T-cell (primary cell): ENCODE measurements at places on chromosomes 11 and 22. TPM values are rescaled to one million over a fixed set of nuclear protein-coding genes. Genes with fewer than 3 reads are reported as not detected.

GRCh38 chr11:128053981-128054931 is 533.1 kb downstream of the ETS1 start:
- H3K27me3 ChIP-seq: no peaks in the 10 kb centered on the region
- peak overlapping the region; percentile 83 for H3K27ac ChIP-seq
- peaks cover 45% of the 10 kb centered on the region for H3K4me1 ChIP-seq

DNA sequence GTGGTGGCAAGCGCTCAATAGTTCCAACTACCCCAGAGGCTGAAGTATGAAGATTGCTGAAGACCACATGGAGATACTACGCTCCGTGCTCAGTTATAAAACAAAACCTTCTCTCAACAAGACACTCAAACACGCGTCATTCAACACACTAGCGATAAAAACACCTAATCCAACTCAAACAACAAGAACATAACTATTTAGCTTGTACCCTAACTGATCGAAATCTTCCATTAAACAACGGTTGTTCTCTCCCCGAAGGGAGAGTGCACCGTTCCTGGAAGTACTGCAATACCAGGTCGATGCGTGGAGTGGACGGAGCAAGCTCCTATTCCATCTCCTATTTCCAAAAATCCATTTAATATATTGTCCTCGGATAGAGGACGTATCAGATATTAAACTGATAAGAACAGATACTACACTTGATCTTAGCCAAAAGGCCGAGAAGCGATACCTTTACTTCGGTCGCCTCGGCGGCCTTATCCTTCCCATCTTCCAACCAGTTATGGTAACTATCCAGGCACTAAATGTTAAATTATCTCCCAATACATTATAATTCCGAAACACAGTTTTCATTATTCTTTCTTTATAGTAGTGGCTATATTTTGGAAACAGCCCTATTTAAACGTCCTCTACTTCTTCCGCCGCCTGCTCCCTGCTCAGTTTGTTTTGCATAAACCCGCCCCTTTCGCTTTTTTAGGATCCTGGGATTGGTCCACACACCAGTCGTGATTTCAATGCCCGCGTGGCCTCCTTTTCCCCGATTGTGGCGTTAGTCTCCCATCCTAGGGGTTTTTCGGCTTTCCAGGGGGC is 2.2 kb upstream of the WDR74 start:
- DNase-seq: peak; percentile 59
- peaks cover 41% of the 10 kb centered on the region for H3K4me1 ChIP-seq
- peak overlapping the region; percentile 100 for H3K27ac ChIP-seq
- no peaks in the 10 kb centered on the region for H3K27me3 ChIP-seq
- no peaks in the 10 kb centered on the region for H3K36me3 ChIP-seq
- peak overlapping the region; percentile 91 for H3K4me3 ChIP-seq

The GAS2L1 gene
- 0.89 TPM for total RNA-seq

DNA sequence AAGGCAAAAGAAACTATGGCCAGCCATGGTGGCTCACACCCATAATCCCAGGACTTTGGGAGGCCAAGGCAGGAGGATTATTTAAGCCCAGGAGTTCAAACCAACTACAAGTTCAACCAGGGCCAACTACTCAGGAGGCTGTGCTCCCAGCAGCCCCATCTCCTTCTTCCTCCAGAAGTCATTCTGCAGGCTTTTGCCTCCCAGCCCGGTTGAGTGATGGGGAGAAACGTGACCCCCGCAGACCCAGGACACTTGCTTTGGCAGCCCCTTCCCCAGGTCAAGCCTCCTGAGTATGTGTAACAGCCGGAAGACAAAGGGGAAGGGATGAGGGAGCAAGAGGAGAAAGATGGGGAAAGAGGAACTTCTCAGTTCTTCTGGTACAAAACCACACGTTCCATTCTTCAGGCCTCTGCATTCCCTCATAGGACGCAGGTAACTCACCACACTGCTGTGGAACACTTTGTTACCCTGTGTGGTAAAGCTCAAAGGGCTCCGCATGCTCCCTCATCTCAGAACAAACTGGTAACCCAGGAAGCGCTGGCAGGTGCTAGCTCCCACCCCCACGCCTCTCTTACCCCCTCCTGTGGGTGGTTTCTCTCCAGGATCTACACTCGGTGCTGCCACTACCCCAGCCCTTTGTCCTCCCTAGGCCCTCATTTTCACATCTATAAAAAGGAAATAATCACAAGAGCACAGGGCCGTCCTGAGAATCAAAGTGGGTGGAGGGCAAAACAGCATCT is 4.0 kb downstream of the SULT4A1 start:
- H3K4me1 ChIP-seq: peaks cover 2% of the 10 kb centered on the region
- DNase-seq: no peak
- H3K27me3 ChIP-seq: peaks cover 67% of the 10 kb centered on the region
- H3K36me3 ChIP-seq: no peaks in the 10 kb centered on the region
- H3K27ac ChIP-seq: no peak overlapping the region
- no peak overlapping the region for H3K4me3 ChIP-seq

The MAP6 gene
- 0.30 TPM for total RNA-seq

- no peak for DNase-seq
- H3K36me3 ChIP-seq: peaks cover 6% of the 10 kb centered on the region
- H3K27ac ChIP-seq: no peak overlapping the region
- H3K27me3 ChIP-seq: no peaks in the 10 kb centered on the region
Observed at GRCh38 chr22:47049078-47049624, 286.7 kb downstream of the TBC1D22A start.

- H3K4me3 ChIP-seq: no peak overlapping the region
- H3K27me3 ChIP-seq: no peaks in the 10 kb centered on the region
- H3K36me3 ChIP-seq: no peaks in the 10 kb centered on the region
- no peak overlapping the region for H3K27ac ChIP-seq
Observed at GRCh38 chr11:109435121-109435742, 13.2 kb downstream of the C11orf87 start.

The GLB1L2 gene
- 2.3 TPM for total RNA-seq

The CBX7 gene
- total RNA-seq: 149 TPM

The SERPING1 gene
- total RNA-seq: not detected

DNA sequence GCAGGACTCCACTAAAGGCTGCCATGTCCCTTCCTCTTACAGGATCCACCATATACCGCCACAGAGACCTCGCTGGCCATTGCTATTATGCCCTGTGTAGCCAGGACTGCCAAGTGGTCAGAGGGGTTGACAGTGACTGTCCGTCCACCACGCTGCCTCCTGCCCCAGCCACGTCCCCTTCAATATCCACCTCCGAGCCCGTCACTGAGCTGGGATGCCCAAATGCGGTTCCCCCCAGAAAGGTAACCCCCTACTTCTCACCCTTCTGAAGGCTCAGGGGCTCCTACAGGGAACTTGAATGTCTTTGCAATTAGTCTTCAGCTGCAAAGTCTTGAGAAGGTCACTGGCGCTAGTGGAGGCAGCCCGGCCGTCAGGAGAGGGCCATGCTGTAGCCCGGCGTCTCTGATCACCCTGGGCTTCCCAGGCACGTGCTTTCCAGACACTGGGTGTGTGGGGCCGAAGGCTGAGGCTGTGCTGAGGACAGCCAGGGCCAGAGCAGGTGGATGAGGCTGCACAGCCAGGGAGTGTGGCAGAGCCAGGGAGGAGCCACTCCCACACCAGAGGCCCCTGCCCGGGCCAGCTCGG is 30.0 kb upstream of the MUC5B start:
- H3K27me3 ChIP-seq: no peaks in the 10 kb centered on the region
- no peaks in the 10 kb centered on the region for H3K4me1 ChIP-seq
- no peak overlapping the region for H3K27ac ChIP-seq
- H3K36me3 ChIP-seq: no peaks in the 10 kb centered on the region
- H3K4me3 ChIP-seq: no peak overlapping the region

DNA sequence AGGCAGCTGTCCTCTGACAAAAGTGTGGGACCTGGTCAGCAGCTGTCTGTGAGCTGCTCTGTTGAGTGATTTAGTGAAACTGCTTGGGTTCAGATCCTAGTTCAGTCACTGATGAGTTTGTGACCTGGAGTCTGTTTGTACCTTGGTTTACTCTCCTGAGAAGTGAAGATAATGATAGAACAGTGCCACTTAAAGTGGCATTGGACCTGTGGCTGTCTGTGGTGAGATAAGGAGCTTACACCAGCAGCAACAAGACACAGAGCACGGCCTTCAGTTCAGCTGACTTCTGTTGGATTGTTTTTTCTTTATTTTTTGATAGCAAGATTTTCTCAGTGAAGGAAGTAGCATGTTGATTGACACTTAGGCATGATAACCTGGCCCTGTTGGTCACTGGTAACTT is 46.2 kb upstream of the CTTN start:
- H3K4me1 ChIP-seq: peaks cover 16% of the 10 kb centered on the region
- no peak overlapping the region for H3K27ac ChIP-seq
- H3K4me3 ChIP-seq: no peak overlapping the region
- peaks cover 60% of the 10 kb centered on the region for H3K36me3 ChIP-seq
- no peak for DNase-seq
- no peaks in the 10 kb centered on the region for H3K27me3 ChIP-seq

GRCh38 chr22:22565981-22566380 is 6.9 kb upstream of the PRAME start:
- H3K27ac ChIP-seq: no peak overlapping the region
- H3K27me3 ChIP-seq: peaks cover 18% of the 10 kb centered on the region
- DNase-seq: no peak
- H3K4me3 ChIP-seq: no peak overlapping the region
- H3K4me1 ChIP-seq: no peaks in the 10 kb centered on the region
- H3K36me3 ChIP-seq: no peaks in the 10 kb centered on the region

The KCNE3 gene
- not detected for total RNA-seq

GRCh38 chr22:31584804-31585160 is 77.2 kb downstream of the PISD start:
- H3K36me3 ChIP-seq: peaks cover 9% of the 10 kb centered on the region
- H3K4me3 ChIP-seq: no peak overlapping the region
- peak overlapping the region; percentile 10 for H3K27ac ChIP-seq
- H3K4me1 ChIP-seq: no peaks in the 10 kb centered on the region

The CSNK2A3 gene
- not detected for total RNA-seq

DNA sequence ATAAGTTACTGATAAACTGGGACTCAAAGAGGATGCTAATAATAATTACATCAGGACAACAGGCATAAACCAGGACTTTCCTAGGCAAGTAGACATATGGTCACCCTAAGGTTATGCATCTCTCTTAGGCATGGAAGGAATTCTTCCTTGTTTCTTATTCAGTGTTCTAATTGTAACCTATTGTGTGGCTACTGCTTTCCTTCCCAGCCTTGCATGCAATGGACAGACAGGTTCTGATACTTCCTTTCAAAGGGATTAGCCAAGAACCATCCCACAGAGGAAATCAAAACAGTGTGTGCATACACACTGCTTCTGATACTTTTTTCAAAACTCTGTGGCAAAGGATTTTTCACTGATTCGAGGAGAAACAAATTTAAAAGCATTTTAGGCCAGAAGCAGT is 48.3 kb downstream of the RRAS2 start:
- H3K36me3 ChIP-seq: no peaks in the 10 kb centered on the region
- no peaks in the 10 kb centered on the region for H3K4me1 ChIP-seq
- no peak for DNase-seq
